ENCODE measurements at places on chromosomes 12 and 14.

DNA sequence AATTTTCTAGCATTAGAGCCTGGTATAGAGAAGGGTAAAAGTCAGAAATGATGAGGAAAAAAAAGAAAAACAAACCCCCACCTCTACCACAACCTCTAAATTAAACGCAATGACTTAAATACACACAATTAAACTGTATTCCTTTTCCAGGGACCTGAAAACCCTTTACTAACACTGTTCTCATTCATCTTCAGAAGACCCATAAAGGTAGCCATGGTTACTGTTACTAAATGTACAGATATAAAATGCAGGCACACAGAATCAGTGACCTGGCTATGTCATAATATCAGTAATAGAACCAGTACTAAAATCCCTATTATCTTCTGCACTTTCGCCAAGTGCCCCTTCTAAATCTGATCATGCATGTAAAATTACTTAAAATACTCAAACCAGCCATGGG, 1.4 kb downstream of the ACIN1 start:
- no peak for DNase-seq

- DNase-seq: no peak
Observed at GRCh38 chr12:62294378-62294777, 34.2 kb downstream of the USP15 start.

- DNase-seq: no peak
Observed at GRCh38 chr12:19482551-19483109, 43.3 kb downstream of the AEBP2 start.

DNA sequence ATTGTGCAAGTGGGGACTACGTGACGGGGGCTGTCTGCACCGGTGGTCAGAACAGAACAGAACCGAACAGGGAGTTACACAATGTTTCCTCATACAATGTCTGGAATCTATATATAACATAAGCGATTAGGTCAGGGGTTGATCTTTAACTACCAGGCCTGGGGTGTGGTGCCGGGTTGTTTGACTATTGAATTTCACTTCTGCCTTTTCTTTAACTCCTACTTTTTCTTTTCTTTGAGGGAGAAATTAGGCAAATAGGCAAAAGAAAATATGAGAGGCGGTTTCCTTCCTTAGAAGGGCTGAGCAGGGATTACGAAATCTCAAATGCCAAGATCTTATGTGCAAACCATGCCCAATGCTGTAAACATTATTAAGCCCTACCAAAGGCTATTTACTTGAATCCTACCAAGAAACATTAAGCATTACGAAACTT, 140.3 kb downstream of the SLC38A6 start:
- DNase-seq: no peak

DNA sequence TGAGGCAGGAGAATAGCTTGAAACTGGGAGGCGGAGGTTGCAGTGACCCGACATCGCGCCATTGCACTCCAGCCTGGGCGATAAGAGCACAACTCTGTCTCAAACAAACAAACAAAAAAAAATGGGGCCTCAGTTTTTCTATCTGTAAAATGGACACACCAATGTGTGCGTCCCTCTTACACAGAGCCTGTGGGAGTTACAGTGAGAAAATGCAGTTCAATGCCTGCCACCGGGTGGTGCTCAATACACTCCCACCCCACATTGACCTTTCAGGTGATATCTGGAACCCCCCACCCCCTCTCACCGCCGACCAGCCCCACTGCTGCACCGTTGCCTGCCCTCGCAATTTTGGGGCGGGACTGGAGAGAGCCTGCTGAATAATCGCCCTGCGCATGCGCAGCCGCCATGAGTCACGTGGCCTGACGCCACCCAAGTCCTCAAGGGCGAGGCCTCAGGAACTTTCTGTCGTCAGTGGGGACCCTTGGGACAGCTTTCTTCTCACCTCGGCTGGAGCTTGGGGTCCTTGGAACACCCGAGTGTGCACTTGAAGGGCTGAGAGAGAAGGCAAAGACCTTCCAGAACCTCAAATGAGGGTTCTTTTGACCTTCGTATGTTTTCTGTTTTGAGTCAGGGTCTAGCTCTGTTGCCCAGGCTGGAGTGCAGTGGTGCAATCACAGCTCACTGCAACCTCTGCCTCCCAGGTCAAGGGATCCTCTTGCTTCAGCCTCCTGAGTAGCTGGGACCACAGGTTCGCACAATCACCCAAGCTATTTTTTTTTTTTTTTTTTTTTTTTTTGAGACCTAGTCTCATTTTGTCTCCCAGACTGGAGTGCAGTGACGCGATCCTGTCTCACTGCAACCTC, 14.6 kb upstream of the CABP1 start:
- no peak for DNase-seq

DNA sequence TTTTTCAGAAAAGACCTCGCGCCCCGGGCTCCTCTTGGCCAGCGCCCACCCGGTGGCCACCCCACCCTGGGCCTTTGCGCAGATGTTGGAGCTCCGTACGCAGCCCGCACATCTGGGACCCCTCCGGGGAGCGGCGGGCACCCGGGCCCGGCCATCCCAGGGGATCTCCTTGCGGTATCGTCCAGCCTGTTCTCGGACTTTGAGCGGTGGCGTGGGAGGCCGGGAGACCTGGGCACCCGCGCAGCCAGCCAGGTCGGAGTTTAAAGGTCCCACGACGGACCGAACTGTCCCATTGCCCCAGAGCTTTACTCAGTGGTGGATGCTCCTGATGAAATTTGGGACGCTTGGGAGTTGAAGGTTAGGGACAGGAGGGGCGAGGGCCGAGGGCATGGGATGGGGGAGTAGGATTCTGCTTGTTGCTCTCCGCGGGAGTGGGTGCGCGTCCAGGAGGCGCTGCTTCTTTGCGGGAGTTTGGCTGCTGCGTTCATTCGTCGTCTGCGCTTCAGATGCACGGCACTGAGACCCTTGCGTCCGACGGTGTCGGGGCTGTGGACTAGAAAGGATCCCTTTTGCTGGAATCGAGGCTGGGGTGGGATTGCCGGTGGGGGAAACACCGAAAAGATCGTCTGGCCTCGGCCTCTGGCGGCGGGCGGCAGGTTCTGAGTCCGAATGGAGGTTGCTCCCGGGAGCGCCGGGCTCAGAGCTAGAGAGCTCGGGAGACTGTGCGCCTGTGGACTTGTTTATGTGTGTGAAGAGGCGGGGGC, 1.4 kb downstream of the NTF3 start:
- DNase-seq: no peak

DNA sequence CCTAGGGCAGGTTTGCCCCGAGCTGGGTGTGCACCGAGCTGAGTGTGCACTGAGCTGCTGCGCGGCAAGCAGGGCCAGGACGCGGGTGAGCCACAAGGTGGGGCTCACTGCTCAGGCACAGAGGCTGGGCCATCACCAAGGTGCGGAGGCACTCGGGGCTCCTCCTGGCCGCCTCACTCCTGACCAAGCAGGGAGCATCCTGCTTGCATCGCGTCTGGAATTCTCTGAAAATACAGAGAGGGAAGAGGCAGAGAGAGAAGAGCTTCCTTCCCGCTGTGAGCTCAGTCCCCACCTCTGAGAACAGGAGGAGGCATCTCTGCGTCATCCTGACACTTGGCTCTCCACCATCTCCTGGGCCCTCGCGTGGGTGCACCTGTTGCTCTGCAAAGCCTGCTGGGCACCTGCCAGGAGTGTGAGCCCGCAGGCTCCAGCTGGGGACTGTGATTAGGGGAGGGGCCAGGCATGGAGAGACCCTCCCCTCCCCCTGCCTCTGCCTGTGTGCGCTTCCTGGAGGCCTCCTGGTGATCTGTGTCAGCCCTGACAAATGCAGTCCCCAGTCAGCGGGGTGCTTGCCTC, 116.3 kb downstream of the GLT1D1 start:
- DNase-seq: no peak

GRCh38 chr12:117360222-117360550, 1.2 kb downstream of the NOS1 start:
- no peak for DNase-seq

DNA sequence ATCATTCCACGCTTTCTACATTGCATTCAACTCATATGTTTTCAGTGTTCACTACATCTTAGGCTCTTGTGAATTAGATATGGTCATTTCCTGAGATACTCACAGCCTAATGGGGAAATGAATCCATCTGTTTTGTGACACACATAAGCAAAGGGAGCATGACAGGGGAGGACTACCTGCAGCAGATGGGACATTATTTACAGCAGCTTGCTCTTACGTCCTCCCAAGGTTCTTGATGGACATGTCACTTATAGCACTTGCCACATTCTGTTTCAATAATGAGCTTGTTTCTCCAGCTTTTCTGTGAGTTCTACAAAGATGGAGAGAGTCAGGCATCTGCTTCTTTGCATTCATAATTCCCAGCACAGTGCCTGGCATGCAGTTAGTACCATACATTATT, 1509.6 kb upstream of the TMEM132C start:
- DNase-seq: no peak

DNA sequence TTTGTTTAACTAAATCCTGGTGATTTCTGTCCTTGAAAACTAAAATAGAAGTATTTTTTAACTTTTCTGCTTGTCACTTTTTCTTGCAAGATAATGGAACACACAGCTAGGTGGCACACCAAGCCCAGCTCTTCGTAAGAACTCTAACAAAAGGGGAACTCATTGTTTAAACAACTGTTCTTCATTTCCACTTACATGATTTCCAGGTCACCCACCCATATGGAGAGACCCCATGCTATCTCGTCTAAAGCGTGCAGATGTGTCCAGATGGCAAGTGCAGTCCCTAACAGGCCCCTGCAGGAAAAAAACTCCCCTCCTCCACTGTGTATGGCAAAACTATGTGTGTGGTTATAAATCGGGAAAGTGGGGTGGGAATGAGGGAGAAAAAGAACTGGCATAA, 43.3 kb upstream of the NT5DC3 start:
- no peak for DNase-seq

GRCh38 chr12:54038284-54038870, 5.5 kb downstream of the HOXC5 start:
- no peak for DNase-seq
